ENCODE measurements at places on chromosomes 11 and 22.

DNA sequence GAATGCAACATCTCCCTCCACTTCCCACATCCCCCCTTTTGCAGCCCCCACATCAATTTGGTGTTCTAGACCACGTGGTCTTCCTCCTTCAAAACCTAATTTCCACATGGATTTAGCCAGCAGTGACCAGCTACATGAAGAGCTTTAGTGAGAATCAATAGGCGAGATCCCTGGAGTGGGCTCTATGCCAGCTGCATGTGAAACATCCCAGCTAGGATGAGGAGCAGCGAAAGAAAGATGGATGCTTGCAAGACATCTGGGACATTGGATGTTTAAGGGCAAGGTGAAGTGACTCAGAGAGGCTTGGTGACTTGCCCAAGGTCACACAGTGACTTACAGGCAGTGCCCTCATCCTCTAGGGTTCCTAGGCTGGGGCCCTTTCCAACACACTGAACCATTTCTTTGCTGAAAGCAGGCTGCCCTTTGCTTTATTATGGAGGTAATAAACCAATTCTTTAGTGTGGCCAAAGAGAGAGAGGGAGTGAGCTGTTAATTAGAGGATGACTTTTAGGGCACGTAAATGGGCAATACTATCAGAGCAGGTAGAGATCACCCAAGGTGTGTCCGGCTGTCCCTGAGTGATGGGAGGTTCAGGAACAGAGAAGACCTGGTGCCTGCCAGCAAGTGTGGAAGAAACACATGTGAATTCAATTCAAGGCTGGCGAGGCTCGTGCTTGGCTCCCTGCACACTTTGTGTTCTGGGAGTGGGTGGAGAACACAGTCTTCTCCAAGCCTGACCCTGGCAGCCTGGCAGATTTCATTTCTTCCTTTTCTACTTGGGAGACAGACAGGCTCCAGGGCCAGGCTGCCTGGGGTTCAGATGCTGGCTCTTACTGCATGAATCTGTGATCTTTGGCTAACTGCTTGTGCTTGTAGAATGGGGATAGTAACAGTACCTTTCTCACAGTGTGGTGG is 24.0 kb downstream of the TSPAN18 start:
- DNase-seq: no peak

GRCh38 chr11:103370076-103370475 is 260.9 kb downstream of the DYNC2H1 start:
- DNase-seq: no peak

DNA sequence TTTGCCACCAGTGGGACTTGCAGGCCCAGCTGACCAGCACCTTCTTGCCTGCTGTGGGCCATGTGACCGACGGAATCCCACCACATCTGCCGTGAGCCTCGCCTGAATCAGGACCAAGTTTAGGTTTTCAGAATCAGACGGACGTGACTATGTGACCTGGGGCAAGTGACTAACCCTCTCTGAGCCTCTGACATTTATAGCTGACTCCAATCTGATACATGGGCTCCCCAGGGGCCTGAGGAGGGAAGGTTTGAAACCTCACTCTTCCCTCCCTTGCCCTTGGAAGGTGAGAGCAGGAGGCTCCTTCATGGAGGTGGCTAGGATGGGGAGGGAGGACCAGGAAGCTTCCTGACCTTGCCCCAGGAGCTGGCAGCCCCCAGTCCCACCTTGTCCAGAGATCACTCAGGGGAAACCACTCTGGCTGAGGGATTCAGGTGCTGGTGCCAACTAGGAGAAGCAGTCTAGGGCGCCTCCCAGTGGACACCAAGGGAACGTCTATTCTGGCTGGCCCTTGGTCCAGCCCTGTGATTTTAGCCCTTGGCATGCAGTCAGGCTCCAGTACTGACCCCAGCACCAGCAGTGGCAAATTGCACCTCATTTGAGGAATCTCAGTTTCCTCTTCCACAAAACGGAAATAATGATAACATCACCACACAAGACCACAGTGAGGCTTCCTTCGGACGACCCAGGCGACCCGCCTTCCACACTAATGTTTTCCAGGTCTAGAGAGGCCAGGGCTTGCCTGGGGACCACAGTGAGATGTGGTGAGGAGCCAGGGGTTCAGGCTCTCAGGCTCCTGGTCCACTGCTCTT is 47.2 kb upstream of the SYT7 start:
- no peak for DNase-seq

DNA sequence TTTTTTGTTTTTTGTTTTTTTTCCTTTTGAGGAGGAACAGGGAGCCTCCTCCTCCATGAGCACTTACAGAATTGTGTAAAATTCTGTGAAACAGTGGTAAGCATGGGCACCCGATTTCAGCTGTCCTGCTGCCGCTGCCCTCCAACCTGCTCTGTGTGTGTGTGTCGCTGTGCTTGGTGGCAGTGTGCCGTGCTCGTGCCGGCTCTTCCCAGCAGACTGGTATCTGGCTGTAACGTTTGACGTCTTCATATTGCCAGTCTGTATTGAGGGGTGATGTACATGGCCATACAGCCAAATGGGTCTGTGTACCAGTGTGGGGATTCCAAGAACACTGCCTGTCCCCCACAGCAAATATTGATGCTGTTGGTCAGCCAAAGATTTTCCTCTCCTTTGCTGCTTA is 97.1 kb downstream of the CWC15 start:
- no peak for DNase-seq

- DNase-seq: no peak
These were observed 478 bp downstream of the FAU start for GRCh38 chr11:65121447-65121864.

All from NCI-H2107 (cell line).